ENCODE measurements at places on chromosomes 7 and 10. TPM values are rescaled to one million over a fixed set of nuclear protein-coding genes. Genes with fewer than 3 reads are reported as not detected.
A peak's percentile ranks its signal among the peaks of the same experiment; 100 is the strongest.

Gene NRCAM
- 27.3 TPM for polyA plus RNA-seq

Gene METTL27
- 5.1 TPM for polyA plus RNA-seq

Gene TUBAL3
- polyA plus RNA-seq: 0.40 TPM

Gene CPN1
- polyA plus RNA-seq: 3.0 TPM

Gene CALCR
- 1.0 TPM for polyA plus RNA-seq

Gene PLAU
- polyA plus RNA-seq: 16.1 TPM

- DNase-seq: no peak
These were observed 33.8 kb downstream of the GBF1 start for GRCh38 chr10:102279104-102279503.

- no peak for DNase-seq
These were observed 356.4 kb upstream of the FOXK1 start for GRCh38 chr7:4325732-4326131.

DNA sequence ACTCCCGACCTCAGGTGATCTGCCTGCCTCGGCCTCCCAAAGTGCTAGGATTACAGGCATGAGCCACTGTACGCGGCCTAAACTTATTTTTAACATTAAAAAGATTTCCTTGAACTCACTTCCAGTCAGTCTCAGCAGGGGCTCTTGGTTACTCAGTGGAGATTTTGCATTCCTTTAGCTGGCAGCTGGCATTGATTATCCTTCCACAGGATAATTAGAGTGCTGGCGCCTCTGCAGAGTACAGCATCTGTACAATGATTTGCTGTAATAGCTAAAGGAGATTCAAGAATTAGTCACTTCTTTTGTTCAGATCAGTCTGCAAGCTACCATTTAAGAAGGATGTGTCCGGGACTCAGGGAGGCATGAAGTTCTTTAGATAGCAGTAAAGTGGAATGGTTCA lies 125.0 kb upstream of the NPY start:
- no peak for DNase-seq

DNA sequence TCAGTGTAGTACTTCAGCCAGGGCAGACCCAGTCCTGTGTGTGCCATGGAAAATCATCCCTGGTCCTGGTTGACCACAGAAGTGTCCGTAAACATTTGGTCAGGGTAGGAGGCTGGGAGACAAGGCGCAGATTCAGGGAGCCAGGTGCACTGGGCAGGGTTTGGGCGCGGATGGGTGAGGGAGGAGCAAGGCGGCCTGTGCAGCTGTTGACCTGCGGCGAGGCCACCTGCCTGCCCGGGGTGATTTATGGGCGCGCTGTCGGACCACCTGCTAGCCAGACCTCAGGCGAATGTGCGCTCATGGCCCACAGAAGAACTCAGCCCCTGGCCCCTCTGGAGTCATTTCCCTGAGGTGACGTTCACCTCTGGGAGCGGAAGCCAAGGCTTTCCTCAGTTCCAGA lies 6.6 kb downstream of the SFRP5 start:
- DNase-seq: peak; percentile 13

DNA sequence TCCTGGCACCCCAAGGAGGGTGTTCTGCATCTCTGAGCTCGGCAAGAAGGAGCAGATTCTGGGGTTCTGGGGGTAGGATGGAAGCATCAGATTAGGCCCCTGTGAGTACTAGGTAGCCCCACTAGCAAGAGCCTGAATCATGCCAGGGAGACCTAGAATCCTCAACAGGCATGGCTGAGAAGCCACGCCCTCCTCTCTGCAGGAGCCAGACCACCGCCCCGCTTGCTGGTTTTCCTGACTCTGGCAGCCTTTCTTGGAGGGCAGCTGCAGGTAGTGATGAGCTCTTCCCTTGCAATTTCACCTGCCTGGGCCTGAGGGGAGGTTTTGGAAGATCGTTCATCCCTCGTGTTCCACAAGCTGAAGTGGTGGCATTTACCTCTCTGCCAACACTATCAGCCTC lies 68.9 kb upstream of the PRLHR start:
- DNase-seq: no peak

GRCh38 chr7:112018305-112019030 lies 187.7 kb downstream of the DOCK4 start:
- no peak for DNase-seq

DNA sequence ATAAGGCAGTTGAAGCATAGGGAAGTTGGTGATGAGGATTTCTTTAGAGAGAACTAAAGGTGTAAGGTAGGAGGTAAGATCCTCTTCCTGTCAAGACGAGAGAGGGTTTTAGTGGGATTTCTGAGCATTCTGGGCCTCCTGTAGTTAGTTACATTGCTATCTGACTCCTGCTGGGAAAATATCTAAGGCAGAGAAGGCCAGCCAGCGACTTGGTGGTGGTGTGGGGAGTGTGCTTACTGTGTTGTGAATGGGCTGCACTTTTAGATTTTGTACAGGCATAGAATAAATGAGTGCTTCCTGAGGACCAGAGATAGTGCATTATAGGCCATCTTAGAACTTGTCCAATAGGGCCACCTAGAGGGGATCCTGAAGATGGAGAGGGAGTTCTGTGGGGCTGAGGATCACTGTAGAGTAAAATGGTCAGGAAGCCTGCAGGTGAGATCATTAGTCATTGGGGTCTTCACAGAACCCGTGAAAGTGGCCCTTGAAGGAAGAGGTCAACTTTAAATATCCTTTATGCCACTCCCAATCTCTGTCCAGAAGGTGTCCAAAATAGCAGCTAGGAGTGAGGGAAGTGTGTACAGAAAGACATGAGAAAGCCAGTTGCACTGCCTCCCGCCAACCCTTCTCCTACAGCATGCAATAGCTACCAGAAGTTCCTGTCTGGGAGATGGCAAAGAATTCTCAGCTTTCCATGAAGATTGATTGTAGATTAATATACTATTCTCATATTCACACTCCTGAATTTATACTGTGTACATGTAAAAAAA lies 266.6 kb downstream of the POLR1F start:
- DNase-seq: no peak

DNA sequence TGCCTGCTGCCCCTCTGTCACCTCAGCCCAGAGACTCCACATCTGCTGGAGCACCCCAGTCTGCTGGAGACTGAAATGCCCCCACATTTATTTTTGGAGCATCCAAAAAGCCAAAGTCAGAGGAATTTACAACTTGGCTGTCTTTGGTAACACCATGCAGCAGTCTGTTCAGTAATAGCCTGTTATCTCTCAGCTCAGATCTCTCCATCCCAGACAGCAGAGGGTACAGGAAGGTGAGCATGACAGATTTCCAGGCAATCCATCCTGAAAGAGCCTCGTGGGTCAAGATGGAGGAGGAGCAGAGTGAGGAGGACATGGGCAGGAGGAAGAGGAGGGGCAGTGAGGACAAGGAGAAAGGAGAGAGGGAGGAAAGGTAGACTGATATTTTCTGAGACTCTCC lies 55.9 kb downstream of the GRID1 start:
- no peak for DNase-seq
